ENCODE measurements at places on chromosomes 5 and 9. TPM values are rescaled to one million over a fixed set of nuclear protein-coding genes. Genes with fewer than 3 reads are reported as not detected.
A peak's percentile ranks its signal among the peaks of the same experiment; 100 is the strongest.

OBP2B gene
- not detected for total RNA-seq

CDH10 gene
- not detected for total RNA-seq

RLN2 gene
- 2.9 TPM for total RNA-seq

SLC1A3 gene
- total RNA-seq: 0.26 TPM

FBXO38 gene
- total RNA-seq: 44.1 TPM

DCTN4 gene
- 37.3 TPM for total RNA-seq

DNA sequence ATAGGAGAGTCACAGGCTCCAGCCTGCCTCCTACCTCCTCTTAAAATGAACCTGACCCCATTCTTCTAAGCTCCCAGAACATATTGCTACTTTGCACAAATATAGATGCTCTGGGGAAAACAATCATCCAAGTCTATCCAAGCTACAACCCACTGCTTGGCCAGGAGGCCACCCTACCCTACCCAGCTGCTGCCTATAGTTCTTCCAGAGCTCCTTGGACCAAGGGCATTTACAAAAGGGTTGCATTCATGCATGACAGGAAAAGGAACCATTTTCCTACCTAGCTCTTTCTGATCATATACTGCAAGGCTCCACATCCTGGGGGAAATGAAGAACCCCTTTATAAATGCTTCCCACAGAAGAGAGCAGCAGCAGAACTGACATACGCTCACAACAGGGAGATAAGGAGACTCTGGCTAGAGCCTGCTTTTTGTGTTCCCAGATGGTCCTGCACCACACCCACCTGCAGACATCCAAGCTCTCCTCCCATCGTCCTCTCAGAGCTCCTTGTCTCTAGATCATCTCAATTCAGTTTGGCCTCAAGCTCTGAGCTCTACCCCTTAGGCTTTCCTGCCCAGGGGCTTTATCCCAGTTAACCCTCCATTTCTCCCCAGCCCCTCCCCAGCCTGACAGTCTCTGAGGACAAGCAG, 185.5 kb downstream of the SPOCK1 start:
- no peak for ATAC-seq

- ATAC-seq: no peak
These were observed 76.0 kb upstream of the TMC1 start for GRCh38 chr9:72445306-72445995.

- no peak for ATAC-seq
These were observed 19.9 kb downstream of the MED10 start for GRCh38 chr5:6358434-6358820.

DNA sequence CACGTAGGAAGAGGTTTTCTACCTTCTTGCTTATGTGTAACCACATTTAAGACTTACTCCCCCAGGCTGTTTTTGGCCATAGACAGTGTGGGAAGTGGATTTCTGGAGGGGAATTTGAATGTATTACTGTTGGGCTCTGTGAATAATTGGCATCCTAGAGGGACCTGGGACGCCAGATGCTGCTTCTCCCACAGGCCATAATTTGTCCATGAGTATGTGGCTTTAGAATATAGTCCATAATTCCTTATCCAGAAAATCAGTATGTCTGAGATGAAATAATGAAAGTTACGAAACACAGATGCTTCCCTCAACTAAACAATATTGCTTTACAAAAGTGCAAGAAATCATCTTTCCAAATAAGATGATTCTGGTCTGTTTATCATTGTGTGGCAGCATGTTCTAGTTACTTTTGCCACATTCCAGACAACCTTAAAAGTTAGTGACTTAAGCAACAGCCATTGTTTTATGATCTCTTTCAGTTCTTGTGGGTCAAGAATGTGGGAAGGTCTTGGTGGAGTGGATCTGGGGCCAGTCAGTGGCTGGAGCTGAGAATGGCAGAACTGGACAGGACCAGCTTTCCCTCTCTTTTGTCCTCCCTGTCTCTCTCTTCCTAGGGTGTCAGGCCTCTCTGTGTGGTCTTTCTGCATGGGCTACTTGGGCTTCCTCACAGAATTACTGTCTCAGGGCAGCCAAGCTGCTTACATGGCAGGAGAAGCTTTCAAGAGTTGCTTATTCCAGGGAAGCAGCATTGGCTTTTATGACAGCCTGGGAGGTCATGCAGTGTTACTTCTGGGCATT, 79.4 kb downstream of the FBXL7 start:
- ATAC-seq: no peak

DNA sequence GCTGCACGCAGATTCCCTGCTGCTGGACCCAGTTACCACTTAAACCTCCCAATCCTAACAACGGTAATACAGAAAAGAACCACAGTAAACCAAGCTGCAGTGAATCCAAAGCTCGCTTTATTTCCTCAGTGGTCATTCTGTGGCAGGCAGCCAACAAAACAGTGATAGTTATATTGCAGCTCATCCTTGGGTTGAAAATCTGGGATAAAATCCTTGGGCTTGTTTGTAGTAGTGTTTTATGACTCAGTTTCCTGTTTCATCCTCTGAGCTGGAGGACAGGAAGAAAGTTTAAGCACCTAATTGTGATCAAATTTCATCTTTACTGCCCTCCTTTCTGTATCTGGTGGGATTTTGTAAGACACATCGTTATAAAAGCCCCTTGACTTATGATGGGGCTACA, 31.4 kb downstream of the HMGCR start:
- ATAC-seq: no peak

GRCh38 chr9:69976152-69976551, 67.5 kb upstream of the MAMDC2 start:
- ATAC-seq: no peak

- peak; percentile 40 for ATAC-seq
These were observed 249.6 kb downstream of the PIK3R1 start for GRCh38 chr5:68465133-68465532.

DNA sequence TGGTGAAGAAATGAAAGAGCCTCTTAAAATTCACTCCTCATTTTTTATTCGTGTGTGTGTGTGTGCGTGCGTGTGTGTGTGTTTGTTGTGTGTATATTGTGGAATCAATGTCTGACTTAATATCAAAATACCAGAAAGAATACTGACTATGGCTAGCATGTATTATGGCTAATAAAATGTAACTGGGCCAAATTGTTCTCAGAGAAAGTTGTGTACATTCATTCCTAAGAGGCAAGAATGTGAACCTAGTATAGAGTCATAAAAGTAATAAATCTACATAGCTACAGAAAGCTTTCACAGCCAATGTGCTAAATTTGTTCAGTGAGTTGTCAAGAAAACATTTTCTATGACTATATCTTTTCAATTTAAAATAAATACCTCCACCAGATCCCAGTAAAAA, 211.5 kb downstream of the EBF1 start:
- ATAC-seq: no peak

GRCh38 chr5:149732324-149733128, 2.4 kb downstream of the PPARGC1B start:
- ATAC-seq: no peak

GRCh38 chr5:41195228-41195627, 18.1 kb downstream of the C6 start:
- no peak for ATAC-seq

All from activated T-helper 17 cell treated with anti-CD3 and anti-CD28 coated beads, Interleukin-2, amount 50 U/mL, for 72 hours (primary cell).